ENCODE measurements at places on chromosomes 12 and 14.

GRCh38 chr14:91281346-91281745 is 36.8 kb upstream of the GPR68 start:
- no peak for DNase-seq

DNA sequence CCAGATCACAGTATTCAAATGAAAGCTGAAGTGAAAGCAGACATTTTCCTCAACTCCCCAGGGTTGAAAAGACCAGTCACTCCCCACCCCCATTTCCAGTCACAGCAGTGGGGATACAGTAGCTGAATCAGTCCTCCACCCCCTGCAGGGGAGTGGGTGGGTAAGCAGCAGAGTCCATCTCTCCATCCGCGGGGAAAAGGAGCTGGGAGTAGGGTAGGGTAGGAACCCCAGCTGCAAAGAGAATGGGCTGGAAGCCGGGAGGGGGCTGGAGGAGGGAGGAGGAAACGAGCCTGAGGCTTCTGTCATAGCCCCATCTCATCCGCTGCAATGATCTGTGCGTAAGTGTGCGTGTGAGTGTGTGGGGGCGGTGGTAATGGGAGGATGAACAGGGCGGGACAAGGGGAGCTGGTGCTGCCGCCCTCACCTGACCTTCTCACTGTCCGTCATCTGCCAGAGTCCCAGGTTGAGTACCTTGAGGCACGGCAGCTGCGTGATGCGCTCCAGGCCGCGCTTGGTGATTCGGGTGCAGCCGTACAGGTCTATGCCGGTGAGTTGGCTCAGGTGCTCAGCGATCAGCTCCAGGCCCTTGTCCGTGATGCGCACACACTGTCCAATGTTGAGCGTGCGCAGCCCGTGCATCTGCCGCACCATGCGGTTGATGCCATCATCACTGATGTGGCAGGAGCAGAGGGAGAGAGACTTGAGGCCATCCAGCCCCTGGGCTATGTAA is 1.8 kb downstream of the FBXL14 start:
- DNase-seq: no peak

DNA sequence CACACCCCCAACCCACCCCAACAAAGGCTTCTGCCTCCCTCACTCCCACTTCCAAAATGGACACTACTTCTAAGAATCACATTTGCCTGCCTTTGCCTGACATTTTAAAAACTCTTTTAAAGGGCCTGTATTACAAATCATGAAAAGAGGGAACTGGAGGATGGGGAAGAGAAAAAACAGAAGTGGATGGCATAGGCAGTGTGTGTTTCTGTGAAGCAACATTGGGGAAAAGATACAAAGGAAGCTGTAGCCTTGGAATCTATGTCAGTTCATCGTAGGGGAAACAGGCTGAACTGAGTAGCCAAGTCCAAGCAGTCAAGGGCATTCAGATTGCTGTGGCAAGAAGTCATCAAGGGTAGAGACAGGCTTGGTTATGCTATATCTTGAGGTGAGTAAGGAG is 273.9 kb downstream of the BTG1 start:
- DNase-seq: no peak

GRCh38 chr12:30896461-30896860 is 30.1 kb upstream of the TSPAN11 start:
- no peak for DNase-seq

DNA sequence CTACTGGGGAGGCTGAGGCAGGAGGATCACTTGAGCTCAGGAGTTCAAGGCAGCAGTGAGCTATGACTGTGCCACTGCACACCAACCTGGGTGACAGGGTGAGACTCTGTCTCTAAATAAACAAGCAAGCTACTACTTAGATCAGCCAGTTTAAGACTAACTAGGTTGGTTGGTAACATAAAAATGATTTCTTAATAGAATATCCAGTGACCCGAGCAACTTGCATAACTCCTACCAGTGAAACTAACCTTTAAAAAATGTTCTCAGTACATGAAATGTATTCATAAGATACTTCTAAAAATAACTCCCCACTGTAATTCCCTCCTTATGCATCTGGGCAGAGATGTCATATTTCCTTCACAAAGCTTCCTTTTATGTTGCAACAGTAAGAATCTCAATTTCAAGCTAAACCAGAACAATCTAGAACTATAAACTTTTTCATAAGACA is 15.9 kb downstream of the TAOK3 start:
- DNase-seq: no peak

DNA sequence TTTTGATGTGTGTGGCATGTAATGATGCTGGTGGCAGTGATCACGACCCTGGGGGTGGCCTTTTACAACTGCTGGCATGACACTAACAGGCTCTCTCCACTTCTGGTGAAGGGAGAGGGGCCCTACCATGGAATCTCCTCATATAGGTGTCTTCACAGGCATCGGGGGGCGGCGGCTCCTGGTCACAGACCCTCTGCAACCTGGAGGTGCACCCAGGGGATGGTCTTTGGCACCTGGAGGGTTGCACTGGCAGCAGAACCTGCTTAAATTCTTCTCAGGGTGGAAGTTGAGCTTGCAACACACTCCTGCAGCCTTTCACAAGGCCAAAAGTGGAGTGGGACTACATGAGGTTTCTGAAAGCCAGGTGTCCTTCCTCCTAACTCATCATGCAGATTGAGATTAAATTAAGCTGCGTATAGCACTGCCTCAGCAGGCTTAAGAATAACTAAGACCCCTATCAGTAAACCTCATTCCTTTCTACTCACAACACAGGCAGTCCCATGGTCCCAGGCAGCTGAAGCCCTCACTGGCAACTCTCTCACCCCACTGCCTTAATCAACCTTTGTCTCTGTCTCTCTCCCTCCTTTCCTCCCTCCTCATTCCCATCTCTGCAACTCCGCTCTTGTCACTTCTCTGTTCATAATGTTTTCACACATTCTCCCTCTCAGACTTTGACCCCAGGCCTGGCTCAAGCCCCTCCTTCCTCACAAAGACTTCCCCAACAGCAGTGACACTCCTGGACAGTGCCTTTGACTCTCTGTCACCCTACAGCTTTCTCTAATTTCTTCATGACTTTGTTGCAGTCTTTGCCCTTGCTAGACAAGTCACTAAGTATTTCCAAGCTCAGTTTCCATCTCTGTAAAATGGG is 18.9 kb downstream of the NID2 start:
- no peak for DNase-seq

GRCh38 chr14:63745858-63746425 is 18.1 kb upstream of the SGPP1 start:
- DNase-seq: no peak
